Activated naive CD8-positive, alpha-beta T cell treated with anti-CD3 and anti-CD28 coated beads, Interleukin-2, amount 10 ng/mL, durations not matched to agents 7 days and 5 days (primary cell): ENCODE measurements at places on chromosomes 12 and 14. TPM values are rescaled to one million over a fixed set of nuclear protein-coding genes. Genes with fewer than 3 reads are reported as not detected.

ACSM4 gene
- total RNA-seq, result not detected

PLCZ1 gene
- total RNA-seq, result not detected

CCDC197 gene
- 0.25 TPM for total RNA-seq

OR10A7 gene
- total RNA-seq, result not detected

CLEC1A gene
- not detected for total RNA-seq

CYP46A1 gene
- 0.33 TPM for total RNA-seq

KRT75 gene
- total RNA-seq, result not detected

SALL2 gene
- 4.0 TPM for total RNA-seq

AHNAK2 gene
- total RNA-seq, result 0.06 TPM

MMP17 gene
- total RNA-seq, result 0.54 TPM

P2RX2 gene
- total RNA-seq, result not detected

FGF6 gene
- total RNA-seq, result not detected

CAPS2 gene
- total RNA-seq, result 9.9 TPM

PLEKHH1 gene
- 1.0 TPM for total RNA-seq

GAS2L3 gene
- total RNA-seq, result 4.2 TPM

PRR13 gene
- total RNA-seq, result 231 TPM

SLC16A7 gene
- 39.7 TPM for total RNA-seq

IFNG-AS1 gene
- 5.2 TPM for total RNA-seq

SERPINA5 gene
- not detected for total RNA-seq

ING4 gene
- total RNA-seq, result 46.9 TPM

ITGA7 gene
- total RNA-seq, result 4.1 TPM

MYF6 gene
- not detected for total RNA-seq

TAS2R43 gene
- total RNA-seq, result 0.39 TPM

GPN3 gene
- total RNA-seq, result 23.4 TPM

KRT79 gene
- total RNA-seq, result not detected

TAS2R10 gene
- total RNA-seq, result 0.48 TPM

KRT5 gene
- not detected for total RNA-seq

KDM5A gene
- 116 TPM for total RNA-seq

SYCP3 gene
- total RNA-seq, result 1.1 TPM

TDRD9 gene
- total RNA-seq, result 0.33 TPM

FAM181A gene
- total RNA-seq, result not detected

APOF gene
- not detected for total RNA-seq

CALCOCO1 gene
- 91.1 TPM for total RNA-seq

KRT6C gene
- not detected for total RNA-seq

ASCL1 gene
- total RNA-seq, result not detected

PTPRB gene
- total RNA-seq, result not detected

SYT1 gene
- total RNA-seq, result not detected

PPP1R12A gene
- 111 TPM for total RNA-seq

COL2A1 gene
- not detected for total RNA-seq

AGAP2 gene
- 71.6 TPM for total RNA-seq

CELA1 gene
- total RNA-seq, result not detected

CCDC196 gene
- total RNA-seq, result not detected

PPP1R36 gene
- total RNA-seq, result 0.28 TPM

HOXC6 gene
- not detected for total RNA-seq

CLEC9A gene
- total RNA-seq, result not detected

A2M gene
- 2.7 TPM for total RNA-seq

GALNT9 gene
- total RNA-seq, result not detected

CMAS gene
- 34.4 TPM for total RNA-seq

RERGL gene
- total RNA-seq, result not detected
